Stimulated activated CD4-positive, alpha-beta T cell treated with anti-CD3 and anti-CD28 coated beads, Interleukin-4, amount 100 ng/mL, for 24 hours (primary cell): ENCODE measurements at places on chromosomes 16 and 17.

- DNase-seq = no peak
Measured at GRCh38 chr16:19872179-19872863, 12.3 kb downstream of the GPRC5B start.

DNA sequence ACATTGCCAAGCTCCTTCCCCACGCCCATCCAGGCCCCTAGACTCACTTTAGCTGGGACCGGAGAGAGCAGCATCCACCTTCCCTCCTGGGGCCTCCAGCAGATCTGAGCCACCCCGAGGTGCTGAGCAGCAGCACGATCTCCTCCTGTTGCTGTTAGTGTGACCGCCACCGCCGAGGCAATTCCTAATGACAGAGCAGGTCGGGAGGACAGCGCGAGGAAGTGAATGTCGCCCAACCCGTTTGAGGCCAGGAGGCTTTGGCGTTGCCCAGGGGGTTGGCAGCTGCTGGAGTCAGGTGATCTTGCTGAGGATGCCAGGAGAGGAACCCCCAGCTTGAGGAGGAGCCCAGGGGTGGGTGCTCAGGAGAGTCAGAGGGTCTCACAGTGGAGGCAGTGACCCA is at the start of gene RNF222:
Gene RNF222, minus strand, starts transcription at position 192 of the 400 bp plus-strand sequence. CDS start 4,366 bp downstream, outside the sequence.
- DNase-seq = no peak

GRCh38 chr16:78902321-78902720 is 698.2 kb downstream of the MAF start:
- DNase-seq = no peak

GRCh38 chr16:82185012-82185411 is 15.0 kb upstream of the MPHOSPH6 start:
- DNase-seq = no peak

DNA sequence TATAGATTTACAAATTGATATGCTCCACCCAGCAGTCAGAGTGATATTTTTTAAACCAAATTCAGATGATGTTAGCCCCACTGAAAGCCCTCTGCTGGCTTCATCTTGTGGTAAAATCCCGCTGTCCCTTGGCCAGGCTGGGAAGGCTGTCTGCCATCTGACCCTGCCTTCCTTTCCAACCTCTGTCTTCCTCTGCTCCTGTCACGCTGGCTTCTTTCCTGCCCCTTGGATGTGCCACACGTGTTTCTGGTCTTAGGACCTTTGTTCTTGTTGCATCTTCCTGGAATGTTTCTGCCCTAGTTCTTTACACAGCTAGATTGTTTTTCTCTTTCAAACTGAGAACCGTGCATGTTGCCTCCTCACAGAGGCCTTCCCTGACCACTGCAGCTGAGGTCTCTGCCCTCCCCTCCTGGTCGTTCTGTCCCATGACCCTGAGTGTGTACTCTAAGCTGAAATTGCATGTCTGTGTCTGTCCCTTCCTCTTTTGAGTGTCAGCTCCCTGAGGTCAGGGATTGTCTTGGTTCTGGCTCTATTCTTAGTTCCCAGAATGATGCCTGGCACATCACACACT is 11.4 kb downstream of the NT5M start:
- no peak for DNase-seq

DNA sequence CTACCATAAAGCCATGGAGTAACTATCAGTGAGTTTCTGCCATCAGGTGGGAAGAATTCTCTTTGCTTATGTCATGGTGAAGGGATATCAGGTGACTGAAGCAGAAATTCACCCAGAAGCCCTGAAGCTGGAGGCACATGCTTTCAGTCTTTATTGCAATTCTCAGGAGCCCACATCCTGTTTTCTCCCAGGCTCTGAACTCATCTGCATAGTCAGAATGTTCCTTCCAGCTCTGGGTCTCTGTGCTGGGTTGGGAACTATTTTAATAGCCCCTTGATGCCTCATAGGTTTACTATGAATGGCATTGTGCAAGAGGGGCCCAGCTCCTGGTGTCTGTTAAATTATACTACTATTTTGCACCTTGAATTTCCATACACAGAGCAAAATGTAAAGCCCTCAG is 198.4 kb upstream of the SOX9 start:
- no peak for DNase-seq

- no peak for DNase-seq
Measured at GRCh38 chr17:49576917-49577649, 1.4 kb downstream of the NXPH3 start.

GRCh38 chr16:9092978-9093344 is 1.5 kb downstream of the HAPSTR1 start:
- DNase-seq = peak; percentile 44

DNA sequence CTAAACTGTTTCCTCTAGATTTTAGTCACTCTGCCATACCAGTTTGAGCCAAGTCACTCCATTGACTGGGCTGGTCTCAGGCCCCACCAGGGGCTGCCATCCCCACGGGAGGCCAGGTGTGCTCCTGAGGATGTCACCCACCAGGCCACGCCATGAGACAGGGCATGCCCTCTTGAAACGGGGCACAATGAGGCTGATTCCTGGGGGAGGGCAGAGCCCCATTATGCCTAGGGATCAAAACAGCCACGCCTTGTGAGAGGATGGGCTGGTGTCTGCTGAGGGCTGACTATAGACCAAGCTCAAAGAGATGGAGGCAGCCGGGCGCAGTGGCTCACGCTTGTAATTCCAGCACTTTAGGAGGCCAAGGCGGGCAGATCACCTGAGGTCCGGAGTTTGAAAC is 21.5 kb downstream of the GINS2 start:
- no peak for DNase-seq

GRCh38 chr17:2402544-2402943 is 1.7 kb upstream of the MNT start:
- DNase-seq = no peak

DNA sequence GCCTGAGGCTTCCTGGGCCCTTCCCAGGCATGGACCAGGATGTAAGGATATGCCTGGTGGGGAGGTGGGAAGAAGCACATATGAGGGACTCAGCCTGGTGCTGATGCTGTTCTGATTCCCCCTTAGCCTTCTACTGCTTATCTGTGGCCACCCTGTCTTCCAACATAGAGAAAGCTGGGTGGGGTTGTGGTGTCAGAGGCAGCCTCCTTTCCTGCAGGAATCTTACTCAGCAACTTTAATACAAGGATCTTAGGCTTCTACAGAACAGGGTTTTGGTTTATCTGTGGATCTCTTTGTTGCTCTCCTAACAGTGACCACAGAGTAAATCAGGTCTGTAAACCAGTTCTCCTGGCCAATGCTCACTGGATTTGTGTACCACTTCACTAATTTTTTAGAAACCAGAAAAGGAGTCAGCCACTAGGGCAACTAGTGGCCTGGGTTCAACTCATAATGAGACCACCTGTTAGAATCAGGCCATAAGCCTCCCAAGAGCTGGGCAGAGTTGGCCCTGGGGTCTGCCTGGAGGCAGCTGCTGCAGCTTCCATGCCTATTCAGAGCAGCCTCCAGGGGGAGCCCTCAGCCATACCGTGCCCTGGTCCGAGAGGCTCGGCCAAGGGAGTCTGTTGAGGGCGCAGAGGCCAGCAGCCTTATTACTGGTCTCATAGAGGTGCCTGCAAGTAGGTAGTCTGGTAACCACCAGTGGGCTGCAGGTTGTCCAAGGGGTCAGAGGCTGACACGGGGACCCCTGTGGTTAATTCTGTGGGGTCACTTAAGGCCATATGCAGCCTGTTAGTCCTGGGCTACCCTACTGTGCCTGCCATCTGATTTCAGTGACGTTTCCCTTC is 7.1 kb downstream of the HAS3 start:
- DNase-seq = peak; percentile 60

GRCh38 chr16:74841904-74842303 is 67.3 kb upstream of the FA2H start:
- DNase-seq = no peak

GRCh38 chr16:61926766-61927165 is 109.5 kb downstream of the CDH8 start:
- no peak for DNase-seq

- DNase-seq = peak; percentile 37
Measured at GRCh38 chr16:27365142-27366089, 36.6 kb upstream of the IL21R start.

DNA sequence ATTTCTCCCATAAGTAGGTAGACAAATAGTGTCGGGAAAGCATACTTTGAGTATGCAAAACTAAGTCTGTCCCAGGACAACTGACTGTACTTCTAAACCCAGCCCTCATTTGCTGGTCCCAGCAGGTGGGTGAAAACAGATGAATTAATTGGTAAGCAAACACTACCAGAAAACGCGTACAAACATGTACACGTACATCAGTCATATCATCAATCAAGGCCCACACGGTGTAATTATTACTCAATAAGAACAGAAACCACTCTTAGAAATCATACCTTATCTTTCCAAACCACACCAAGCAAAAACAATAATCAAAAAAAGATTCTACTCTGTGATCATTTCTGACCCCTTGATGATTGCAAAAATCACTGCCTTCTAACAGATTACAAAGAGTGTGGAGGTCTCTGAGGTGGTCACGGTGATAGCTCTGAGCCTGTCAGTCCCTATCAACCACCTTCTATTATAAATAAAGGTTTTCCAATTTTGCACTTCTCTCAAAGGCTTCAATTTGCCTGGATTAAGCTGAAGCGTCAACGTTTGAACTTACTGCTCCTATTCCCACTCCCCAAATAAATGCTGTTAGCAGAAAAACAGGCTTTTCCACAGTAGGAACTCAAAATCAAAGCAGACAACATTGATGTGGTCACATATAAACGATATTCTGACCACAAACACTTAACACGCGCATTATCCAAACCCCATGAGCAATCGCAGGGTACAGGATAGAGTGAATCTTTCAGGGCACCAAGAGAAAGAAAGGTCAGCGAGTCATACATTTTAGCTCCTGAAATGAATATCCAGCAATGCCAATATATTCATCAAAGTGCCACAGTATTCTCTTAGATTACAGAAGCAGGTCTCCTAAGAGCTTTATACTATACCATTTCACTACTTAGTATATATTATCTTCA is 211.9 kb downstream of the STX8 start:
- DNase-seq = peak; percentile 13

GRCh38 chr17:75387771-75388170 is 17.7 kb downstream of the GRB2 start:
- no peak for DNase-seq

- no peak for DNase-seq
Measured at GRCh38 chr16:20940871-20941635, 40.5 kb downstream of the LYRM1 start.

GRCh38 chr16:75621170-75621477 is 2.0 kb downstream of the ADAT1 start:
- DNase-seq = no peak

DNA sequence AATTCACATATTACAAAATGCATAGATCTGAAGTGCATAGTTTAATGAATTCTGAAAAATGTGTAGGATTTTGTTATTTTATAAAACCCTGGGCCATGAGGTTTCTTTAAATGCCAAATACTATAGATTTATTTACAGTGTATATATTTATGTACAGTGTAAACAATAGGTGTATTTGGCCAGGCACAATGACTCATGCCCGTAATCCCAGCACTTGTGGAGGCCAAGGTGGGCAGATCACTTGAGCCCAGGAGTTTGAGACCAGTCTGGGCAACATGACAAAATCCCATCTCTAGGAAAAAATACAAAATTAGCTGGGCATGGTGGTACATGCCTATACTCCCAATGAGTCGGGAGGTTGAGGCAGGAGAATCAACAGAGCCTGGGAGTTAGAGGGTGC is 249.4 kb downstream of the PRKCA start:
- DNase-seq = no peak

GRCh38 chr16:14321542-14321941 is 250.4 kb downstream of the MRTFB start:
- no peak for DNase-seq

DNA sequence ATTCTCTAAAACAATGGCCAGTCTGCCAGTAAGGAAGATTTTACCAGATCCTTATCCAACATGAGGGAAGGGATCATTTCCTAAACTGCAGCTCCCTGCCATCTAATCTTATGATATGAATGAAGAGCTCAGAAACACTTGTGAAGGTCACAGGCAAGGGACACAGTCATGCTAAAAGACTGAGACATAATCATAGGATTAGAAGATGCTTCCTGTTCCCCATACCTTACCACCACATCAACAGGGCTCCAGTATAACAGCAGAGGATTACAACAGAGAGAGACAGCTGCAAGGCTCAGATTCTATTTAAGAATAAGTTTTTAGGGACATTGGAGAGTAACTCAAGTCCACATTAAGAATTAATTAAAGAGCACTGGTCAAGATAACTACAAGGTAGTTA is 93.3 kb downstream of the BRIP1 start:
- DNase-seq = no peak

DNA sequence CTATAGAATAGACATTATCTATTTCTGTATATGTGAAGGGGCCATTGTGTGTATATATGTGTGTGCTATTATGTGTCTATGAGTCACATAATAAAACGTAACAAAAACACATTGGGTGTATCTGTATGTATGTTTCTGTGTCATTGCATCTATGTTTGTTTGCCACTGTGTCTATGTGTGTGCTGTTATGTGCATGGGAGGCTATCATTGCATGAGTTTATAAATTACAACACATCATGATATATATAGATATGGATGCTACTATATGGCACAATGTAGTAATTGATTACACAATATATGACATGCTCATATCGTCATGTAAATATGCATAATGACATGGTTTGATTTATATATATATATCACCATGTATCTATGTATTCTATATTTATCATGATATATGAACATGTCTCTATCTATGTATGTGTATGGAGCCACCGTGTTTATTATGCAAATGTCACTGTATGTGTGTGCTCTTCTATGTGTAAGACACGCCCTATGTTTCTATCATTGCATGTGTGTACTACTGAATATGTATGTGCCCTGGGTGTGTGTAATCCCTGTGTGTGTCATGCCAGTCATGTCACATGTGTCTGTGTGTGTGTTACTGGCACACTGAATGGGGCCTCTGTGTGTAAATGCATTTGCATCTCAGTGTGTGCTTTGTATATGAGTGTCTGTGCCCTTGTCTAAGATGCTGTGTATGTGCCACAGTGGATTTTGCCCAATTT is 1.4 kb upstream of the TSPOAP1 start:
- peak; percentile 76 for DNase-seq

DNA sequence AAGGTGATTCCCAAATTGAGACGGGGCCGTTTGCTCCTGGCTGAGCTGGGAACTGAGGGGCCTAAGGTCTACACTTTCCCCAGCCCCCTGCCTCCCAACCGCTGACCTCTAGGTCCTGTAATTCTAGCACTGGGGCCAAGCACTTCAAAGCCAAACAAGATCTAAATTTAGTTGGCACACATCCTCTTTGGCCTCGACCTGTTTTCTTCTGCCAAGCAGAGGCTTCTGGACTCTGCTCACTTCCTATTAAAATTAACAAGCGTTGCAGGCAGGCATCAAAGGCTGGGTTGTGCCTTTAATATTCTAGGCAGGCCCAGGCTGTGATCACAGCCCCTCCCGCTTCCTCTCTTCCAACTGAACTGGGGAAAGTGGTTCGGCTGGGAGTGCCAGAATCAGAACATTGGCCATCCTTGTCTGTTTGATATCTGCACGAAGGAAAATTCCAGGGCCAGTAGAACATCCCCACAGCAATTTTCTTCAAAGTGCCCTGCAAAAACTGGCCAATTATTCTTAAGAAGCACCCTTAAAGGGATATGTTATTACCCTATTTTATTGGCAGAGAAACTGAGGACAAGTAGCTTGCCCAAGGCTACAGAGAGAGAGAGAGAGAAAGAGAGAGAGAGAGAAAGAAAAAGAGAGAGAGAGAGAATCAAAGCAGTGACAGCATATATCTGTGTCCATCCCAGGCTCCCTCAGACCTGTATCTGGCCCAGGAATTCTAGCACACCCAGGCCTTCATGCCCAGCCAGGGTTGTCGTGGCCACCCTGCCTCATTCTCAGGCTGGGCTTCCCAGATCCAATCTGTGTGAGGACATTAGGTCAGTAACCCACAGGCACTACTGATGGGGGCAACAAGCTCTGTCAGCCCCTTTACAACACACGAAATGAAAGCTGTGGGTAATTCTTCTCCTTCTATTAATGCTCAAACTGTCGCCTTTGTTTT is 12.8 kb upstream of the MT4 start:
- no peak for DNase-seq
